ENCODE measurements at places on chromosomes 1 and 21.

DNA sequence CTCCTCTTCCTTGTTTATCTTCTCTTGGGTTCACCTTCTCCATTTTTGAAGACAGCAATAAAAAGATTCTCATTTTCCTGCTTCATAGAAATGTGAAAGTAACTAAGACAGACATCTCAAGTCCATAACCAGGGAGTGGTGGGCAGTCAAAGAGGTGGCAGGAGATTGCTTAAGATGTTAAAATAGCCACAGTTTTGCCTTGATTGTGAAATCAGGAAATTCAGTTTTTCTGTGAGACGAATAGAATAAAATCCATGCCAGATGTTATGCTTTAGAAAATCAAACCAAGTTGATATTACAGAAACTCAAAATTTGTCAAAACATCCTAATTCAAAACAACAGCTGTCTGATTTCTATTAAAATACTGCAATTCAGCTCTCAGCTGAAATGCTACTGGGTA is 57.2 kb downstream of the TNN start:
- no peak for DNase-seq

DNA sequence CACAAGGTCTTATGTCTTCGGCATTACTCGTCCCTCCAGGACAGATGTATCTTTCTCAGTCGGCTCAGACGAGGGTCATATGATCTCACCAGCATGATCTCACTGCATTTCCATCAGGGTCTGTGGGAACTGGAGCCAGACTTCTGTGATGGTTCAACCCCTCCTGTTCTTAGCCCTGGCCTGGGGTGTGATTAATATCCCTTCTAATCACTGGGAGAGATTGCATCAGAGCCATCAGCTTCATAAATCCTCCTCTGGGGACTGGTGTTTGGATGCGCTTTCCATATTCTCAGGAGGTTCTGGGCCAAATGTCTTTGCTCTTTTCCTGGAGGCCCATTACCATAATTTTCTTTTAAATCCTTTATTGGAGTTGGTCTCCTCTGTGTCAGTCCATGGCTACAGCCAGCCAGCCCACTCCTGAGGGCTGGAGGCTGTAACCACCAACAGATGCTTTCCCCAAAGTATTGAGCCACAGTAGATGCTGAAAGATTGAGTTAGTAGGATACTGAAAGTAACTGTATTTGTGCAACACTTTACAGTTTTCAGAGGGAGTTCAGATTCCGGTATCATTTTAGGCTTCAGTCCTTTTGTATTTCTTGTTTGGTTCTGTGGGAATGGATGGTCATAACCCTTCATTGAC is 20.0 kb downstream of the CACNA1E start:
- DNase-seq, result no peak

GRCh38 chr1:93394514-93394913 is 48.8 kb downstream of the DR1 start:
- DNase-seq, result no peak

DNA sequence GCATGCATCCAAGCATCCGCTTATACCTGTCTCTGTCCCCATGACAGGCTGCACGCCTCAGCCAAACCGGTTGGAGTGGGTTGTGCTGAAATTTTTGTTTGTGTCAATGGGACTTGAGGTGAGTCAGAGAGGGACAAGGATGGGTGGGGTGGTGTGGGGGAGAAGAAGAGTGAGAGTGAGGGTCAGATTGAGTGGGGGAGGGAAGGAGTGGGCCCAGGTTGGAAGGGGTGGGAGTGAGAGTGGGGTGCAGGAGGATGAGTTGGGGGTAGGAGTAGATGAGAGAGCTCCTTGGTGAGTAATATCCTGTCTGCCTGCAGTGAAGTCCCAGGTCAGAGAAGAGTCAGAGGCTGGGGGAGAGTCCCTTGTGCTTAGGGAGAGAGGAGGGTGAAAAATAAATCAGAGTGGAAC is 3.3 kb upstream of the NECTIN4 start:
- no peak for DNase-seq

GRCh38 chr1:193308438-193308837 is 122.0 kb upstream of the B3GALT2 start:
- DNase-seq, result no peak

- no peak for DNase-seq
Observed at GRCh38 chr1:6460301-6461050, 5.5 kb downstream of the TNFRSF25 start.

GRCh38 chr1:59105548-59106507 is 191.1 kb upstream of the FGGY start:
- no peak for DNase-seq

DNA sequence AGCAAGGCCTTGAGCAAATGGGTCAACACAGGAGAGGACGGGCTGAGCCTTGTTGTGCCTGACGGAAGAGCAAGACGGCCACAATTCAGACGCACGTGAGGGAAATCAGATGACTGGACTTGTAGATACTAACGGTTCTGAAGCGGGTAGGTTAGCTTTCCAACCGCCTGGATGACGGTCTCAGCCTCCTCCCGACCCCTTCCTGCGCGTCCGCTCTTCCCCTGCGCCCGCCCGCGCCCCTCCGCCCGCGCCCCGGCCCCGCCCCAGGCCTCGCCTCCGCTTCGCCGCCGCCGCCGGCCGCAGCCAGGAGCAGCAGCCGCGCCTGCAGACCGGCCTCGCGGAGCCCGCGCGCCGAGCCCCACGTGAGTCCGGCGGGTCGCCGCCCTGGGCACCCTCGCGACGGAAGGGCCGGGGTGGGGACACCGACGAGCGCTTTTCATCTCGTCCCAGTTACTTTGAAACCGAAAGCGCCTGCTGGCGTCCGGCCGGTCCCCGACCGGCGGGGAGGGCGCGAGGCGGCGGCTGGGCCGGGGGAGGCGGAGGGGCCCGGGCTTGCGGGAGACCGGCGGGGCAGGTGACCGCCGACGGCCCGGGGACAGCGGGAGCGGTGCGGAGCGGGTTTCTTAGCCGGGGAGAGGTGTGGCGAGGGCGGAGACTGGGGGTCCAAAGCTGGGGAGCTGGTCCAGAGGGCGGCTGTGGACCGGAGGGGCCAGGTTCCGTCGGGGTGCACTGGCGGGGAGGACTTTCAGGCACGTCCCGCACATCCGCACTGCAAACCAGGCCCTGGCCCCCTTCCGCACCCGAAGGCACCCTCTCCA is at the start of gene TRAF5:
TSS of gene TRAF5 (plus strand) at position 306 of the 818 bp plus-strand sequence. CDS start 26,407 bp downstream, outside the sequence.
- DNase-seq, result no peak

- DNase-seq, result no peak
Observed at GRCh38 chr1:244680667-244681066, 27.7 kb downstream of the DESI2 start.

DNA sequence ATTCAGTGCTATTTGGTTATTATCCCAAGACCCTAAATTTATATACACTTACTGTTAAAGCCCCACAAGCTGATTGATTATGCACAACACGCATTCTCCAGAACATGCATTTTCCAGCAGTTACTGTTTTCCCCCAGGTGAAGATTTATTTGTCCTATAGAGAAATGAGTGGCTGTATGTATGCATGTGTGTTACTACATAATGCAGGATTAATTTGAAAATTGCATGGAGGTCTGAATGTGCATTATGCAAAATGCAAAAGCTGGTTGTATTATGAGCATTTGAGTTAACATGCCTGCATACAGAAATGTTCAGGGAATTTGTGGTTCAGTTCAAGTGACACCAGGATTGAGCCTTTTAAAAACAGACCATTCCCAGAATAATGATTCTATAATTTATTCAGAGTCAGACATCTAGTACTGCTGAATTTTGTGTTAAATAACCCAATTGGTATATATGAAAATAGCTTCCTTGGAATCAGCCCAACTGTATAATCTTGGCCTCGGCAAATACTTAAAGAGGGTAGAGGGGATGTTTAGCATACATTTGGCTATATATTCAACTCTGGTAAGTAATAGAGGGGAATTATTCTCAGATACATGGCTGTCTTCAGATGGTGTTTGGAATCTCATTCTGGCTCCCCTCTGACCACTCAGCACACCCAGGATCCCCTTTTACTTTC is 320.0 kb downstream of the HHAT start:
- DNase-seq, result no peak

DNA sequence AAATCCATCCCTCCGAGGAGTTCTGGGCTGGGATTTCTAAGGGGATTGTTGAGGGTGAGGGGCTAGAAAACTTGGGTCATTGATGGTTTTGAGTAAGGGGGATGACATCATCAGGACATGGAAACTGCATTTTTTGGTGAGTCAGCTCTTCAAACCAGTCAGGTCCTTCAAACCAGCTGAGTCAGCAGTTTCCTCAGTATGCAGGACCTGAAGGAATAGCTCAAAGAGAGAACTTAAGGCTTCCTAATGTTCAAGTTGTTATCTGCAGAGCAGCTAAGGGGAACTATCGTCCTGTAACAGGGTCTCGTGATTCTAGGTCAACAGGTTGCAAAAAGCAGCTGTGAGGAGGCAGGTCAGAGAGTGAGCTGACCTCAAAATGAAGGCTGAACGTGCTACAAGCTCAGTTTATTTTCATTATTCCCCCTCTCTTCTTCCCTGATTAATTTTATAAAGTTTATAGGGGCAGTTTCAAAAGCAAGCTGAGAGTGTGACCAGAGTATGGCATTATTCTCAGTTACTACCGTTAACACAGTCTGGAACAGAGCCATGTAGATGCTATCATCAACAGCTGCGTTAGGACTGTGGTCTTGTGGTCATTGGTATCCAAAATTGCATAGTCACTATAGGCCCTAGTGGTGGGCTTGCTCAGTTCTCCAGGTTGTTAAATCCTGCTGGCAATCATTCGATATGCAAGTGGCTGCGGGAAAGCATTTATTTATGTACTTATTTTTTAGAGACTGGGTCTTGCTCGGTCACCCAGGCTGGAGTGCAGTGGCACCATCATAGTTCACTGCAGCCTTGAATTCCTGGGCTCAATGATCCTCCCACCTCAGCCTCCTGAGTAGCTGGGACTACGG is 10.7 kb upstream of the SDC3 start:
- no peak for DNase-seq

DNA sequence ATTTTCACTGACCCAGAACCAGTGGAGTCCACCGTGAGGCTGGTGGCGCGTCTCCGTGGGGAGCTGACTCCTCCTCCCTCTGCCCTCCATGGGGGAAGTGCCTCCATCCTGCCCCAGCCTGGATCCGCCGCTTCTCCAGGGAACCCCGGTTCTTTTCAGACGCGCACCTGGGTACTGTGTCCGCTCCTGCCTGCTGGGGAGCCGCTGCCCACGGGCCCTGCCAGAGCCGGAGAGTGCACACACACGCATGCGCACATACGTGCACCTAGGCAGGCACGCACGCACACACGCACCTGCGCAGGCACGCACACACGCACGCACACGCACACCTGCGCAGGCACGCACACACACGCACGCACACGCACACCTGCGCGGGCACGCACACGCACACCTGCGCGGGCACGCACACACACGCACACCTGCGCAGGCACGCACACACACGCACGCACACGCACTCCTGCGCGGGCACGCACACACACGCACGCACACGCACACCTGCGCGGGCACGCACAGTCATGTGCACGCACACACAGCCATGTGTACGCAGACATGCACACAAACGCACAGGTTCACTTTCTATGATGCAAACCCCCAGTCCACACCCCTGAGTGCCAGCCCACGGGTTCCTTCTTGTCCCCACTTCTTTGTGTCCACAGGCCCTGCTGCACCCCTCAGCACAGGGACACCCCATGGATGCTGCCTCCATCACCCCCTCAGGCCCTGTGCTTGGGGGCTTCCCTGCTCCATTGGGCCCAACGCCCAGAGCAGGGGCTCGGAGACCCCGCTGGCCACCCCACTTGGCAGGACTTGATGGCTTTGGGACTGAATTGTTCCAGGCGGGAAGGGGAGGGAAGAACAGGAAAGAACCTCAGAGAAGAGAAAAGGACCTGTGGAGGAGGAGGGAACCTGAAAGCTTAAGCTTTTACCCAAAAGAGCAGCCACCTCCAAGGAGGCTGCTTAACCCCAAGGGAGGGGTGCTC is 42.7 kb downstream of the MORN1 start:
- DNase-seq, result no peak

DNA sequence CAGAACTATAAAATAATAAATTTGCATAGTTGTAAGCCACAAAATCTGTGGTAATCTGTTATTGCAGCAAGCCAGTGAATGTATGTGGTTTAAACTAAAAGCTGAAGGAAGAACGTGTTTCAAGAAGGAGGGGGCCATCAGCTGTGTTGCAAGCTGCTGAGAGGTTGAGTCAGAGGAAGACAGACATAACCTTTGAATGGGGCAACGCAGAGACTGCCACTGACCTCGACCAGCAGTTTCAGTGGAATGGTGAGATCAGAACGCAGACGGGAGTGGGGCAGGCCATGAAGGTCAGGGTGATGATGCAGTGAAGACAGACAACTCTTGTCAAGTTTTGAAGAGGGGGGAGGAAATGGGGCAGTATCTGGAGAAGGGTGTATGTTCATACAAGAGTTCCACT is 23.2 kb upstream of the QSOX1 start:
- no peak for DNase-seq

DNA sequence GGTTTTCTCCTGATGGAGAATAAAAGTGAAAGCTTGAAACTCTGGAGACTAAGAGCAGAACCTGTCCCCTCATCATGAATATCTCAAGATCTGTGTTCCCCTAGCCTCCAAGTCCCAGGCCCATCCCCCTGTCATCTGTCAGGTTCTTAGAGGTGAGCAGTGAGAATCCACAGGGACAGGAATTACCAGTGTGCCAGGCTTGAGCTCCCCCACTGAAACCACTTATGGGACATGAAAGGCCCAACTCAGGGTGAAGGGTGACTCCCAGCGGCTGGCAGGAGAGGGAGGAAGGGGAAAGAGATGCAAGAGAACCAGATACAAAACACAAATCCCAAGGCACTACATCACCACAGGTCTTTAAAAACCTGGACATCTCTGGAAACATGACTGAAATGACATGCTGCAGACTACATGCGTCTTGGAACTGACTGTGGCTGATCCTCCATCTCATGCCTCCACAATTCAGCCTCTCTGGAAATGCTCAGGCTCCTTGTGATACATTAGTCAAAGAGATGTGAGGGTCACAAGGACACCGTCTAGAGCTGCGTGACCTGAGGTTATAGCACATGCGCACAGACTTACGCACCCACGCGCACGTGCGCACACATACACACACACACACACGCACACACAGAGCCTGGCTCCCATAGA is 6.8 kb upstream of the LY9 start:
- no peak for DNase-seq

DNA sequence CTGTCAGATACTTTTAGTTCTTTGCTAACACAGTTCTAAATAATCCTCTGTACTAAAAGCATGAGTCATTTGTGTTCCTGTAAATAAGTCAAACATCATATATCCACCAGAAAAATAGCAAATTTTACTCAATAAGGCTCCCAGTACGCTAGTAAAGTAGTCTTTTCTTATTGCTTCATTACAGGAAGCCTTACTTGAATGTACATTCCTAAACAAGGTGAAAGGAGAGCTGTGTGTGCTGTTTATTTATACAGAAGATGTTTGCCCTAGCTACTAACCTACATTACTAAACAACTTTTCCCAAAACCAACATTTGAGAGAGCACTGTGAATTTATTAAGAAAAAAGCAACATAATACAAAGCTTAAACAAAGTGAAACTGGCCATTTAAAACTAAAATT is 52.0 kb downstream of the ZNHIT6 start:
- no peak for DNase-seq

- no peak for DNase-seq
Observed at GRCh38 chr1:85325920-85326319, 49.5 kb upstream of the BCL10 start.

GRCh38 chr21:33267250-33267649 is 1.1 kb downstream of the IL10RB start:
- DNase-seq, result no peak

Data from SW 1271 (cell line).